Psoas muscle (tissue), 8 donors: ENCODE measurements at places on chromosomes 11 and 22. TPM values are rescaled to one million over a fixed set of nuclear protein-coding genes. Genes with fewer than 3 reads are reported as not detected.

DNA sequence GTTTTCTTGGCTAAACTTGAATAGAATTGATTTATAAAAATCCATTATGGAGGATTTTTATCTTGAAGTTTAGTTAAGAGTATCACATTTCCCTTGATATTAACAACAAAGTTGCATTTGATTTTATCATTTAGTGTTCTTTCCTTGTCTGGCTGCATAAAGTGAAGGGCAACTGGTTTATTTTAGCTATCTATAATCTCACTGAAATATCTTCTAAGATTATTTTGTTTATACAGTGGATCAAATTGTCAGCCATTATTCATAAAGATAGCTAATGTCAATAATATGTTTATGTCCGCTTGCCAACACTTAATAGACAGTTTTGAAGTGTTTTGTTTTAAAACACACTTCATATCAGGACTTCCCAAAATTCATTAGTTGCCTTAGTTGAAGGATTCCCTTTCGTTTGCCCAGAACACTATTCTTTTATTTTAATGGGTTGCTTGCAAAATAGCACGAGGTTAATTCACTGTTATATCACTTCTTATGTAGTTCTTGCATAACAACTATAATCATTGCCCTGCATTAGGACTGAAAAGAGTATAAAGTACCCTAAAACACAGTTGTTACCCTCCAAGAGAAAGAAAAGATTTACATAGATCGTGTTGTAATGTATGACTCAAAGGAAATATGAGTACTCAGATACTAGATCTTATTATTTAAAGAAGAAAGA, 73.0 kb downstream of the MSANTD4 start:
- DNase-seq = no peak

DNA sequence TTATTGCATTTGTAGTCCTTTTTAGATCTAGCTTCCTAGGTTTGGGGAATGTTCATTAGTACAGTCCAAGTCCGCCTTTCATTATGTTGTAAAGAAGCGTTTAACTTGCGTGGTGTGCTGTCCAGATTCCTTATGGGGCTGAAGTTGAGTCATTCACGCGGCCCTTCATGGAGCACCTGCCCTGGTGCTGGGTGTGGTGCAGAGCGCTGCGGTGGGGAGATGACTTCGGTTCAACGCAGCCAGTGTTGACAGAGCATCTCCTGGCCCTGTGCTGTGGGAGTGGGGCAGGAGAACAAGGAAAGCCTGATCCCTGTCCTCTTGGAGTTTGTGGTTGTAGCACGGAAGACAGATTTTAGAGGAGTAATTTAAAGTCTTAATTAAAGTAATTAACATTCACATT, 152.0 kb downstream of the TBC1D22A start:
- DNase-seq = no peak

DNA sequence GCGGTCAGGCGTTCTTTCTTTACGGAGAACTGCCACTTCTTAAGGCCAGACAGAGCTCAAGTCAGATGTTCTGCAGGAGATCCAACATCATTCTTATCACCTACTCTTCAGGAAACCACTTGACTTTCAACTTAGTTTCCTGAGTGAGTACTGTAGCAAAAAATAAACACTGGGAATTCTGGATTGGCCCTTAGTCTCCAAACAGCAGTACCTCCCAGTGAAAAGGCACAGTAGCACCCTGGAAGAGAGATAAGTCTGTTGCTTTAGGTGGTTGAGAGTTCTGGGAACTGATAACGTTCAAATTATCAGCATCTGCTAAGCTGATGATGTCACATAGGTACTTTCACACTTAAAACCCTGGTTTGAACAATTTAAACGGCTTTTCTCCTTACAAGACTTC, 971.8 kb upstream of the TENM4 start:
- no peak for DNase-seq

TRIM6 gene
- not detected for total RNA-seq

LMNTD2 gene
- total RNA-seq = not detected
